Neural progenitor cell (in vitro differentiated cells): ENCODE measurements at places on chromosomes 4 and X. TPM values are rescaled to one million over a fixed set of nuclear protein-coding genes. Genes with fewer than 3 reads are reported as not detected.

DNA sequence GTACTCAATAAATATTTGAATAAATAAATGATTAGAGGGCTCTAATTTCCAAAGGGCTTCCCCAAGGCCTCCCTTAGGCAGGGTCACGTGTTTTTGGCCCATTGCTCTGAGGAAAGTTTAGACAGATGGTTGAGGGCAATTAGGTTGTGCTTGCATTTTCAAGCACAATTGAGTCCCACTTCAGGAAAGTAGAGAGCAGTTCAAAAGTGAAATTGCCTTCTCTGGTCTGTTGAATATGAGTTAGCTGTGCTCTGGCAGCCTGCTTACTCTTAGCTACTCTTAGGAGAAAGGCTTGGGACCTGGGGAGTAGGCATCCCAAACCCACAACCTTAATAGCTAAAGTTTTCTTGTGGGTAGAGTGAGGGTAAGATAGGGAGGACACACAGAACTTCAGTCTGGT, 9.0 kb upstream of the DRP2 start:
- no peaks in the 10 kb centered on the region for H3K36me3 ChIP-seq
- peaks cover 7% of the 10 kb centered on the region for H3K4me1 ChIP-seq
- no peak overlapping the region for H3K4me3 ChIP-seq
- no peak for DNase-seq
- no peaks in the 10 kb centered on the region for H3K27me3 ChIP-seq

GRCh38 chr4:165440415-165441158, 61.8 kb downstream of the CPE start:
- peaks cover 5% of the 10 kb centered on the region for H3K4me1 ChIP-seq
- H3K36me3 ChIP-seq = no peaks in the 10 kb centered on the region
- no peak overlapping the region for H3K4me3 ChIP-seq
- H3K27me3 ChIP-seq = no peaks in the 10 kb centered on the region
- no peak for DNase-seq

GRCh38 chr4:136864604-136865185, 667.6 kb downstream of the PCDH18 start:
- no peak overlapping the region for H3K27ac ChIP-seq
- no peaks in the 10 kb centered on the region for H3K4me1 ChIP-seq
- H3K4me3 ChIP-seq = no peak overlapping the region
- peak; percentile 79 for DNase-seq
- no peaks in the 10 kb centered on the region for H3K27me3 ChIP-seq

- no peak for DNase-seq
- H3K4me1 ChIP-seq = no peaks in the 10 kb centered on the region
- H3K27ac ChIP-seq = no peak overlapping the region
- no peaks in the 10 kb centered on the region for H3K27me3 ChIP-seq
- H3K4me3 ChIP-seq = no peak overlapping the region
- no peaks in the 10 kb centered on the region for H3K36me3 ChIP-seq
These were observed 51.7 kb upstream of the VEGFC start for GRCh38 chr4:176844448-176844847.

GRCh38 chrX:40011322-40012038, 86.3 kb downstream of the BCOR start:
- H3K4me1 ChIP-seq = peaks cover 43% of the 10 kb centered on the region
- H3K27me3 ChIP-seq = peaks cover 79% of the 10 kb centered on the region
- no peaks in the 10 kb centered on the region for H3K36me3 ChIP-seq
- peak overlapping the region; percentile 57 for H3K4me3 ChIP-seq

DNA sequence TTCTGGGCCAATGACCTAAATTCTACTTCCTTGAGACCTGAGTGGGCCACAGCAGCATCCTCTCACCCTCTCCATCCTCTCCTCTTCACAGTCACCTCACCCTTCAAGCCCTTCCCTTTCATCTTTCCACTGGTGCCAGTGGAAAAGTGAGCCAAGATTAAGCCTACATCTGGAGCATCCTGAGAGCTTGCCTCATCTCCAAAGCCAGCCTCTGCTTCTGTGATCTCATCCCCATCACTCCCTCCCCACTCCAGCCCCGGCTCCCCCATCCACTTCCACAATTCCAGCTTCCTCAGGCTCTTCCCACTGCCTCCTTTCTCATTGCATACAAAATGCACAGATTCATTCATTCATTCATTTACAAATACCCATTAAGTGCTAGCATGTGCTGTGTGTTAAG, 10.1 kb upstream of the RASL11B start:
- no peak overlapping the region for H3K4me3 ChIP-seq
- no peak overlapping the region for H3K27ac ChIP-seq
- H3K27me3 ChIP-seq = no peaks in the 10 kb centered on the region

DNA sequence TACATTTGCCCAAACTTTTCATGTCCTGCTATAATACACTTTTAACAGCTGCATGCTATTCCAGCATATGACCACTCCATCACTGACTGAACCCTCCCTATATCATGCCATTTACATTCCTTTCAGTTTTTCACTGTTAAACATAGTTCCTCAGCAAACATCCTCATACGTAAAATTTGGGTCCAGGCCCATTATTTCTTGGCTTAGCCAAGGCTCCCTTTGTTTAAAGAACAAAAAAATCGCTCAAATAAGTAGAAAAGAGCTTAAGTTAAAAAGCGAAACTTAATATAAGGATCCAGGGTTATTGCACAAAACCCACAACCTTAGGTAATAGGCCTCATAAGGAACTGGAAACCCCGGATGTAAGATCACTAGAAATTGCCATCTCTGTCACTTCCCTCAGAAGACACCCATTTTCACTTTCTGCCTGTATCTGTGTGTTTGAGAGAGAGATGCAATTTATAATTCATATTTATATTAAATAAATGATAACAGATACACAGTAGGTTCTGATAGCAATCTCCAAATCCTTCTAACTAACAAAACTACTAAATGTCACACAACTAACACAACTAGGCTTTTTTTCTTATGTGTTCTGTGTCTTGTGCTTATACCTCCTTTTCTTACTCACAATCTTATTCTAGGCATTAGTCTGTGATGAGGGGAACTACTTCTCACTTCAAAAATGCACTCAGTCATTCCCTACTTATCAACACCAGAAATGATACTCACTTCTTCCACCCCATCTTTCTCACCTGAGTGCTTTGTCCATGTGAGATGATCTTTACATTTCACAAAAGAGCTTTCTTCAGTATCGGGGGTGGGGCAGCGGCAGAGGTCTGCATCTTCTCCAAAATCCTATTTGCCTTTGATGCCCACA, 59.9 kb upstream of the FAM241A start:
- no peak overlapping the region for H3K4me3 ChIP-seq
- DNase-seq = no peak
- H3K36me3 ChIP-seq = no peaks in the 10 kb centered on the region
- H3K27me3 ChIP-seq = no peaks in the 10 kb centered on the region
- H3K4me1 ChIP-seq = peaks cover 20% of the 10 kb centered on the region

GRCh38 chr4:89173336-89174090, 62.2 kb downstream of the TIGD2 start:
- no peak overlapping the region for H3K4me3 ChIP-seq
- no peak for DNase-seq
- no peaks in the 10 kb centered on the region for H3K4me1 ChIP-seq
- H3K27me3 ChIP-seq = no peaks in the 10 kb centered on the region

- H3K4me1 ChIP-seq = no peaks in the 10 kb centered on the region
- no peaks in the 10 kb centered on the region for H3K27me3 ChIP-seq
- no peak overlapping the region for H3K4me3 ChIP-seq
- H3K36me3 ChIP-seq = no peaks in the 10 kb centered on the region
These were observed 18.9 kb upstream of the MSMO1 start for GRCh38 chr4:165308606-165309005.

- no peak for DNase-seq
- no peak overlapping the region for H3K27ac ChIP-seq
- no peaks in the 10 kb centered on the region for H3K4me1 ChIP-seq
These were observed 53.4 kb downstream of the CASP6 start for GRCh38 chr4:109649872-109650271.

- no peaks in the 10 kb centered on the region for H3K36me3 ChIP-seq
- H3K4me1 ChIP-seq = no peaks in the 10 kb centered on the region
- DNase-seq = no peak
- H3K27ac ChIP-seq = no peak overlapping the region
- H3K27me3 ChIP-seq = no peaks in the 10 kb centered on the region
These were observed 47.5 kb upstream of the KLHL13 start for GRCh38 chrX:118164138-118164537.

- no peak overlapping the region for H3K27ac ChIP-seq
- peaks cover 13% of the 10 kb centered on the region for H3K4me1 ChIP-seq
- no peaks in the 10 kb centered on the region for H3K27me3 ChIP-seq
- no peak for DNase-seq
- H3K4me3 ChIP-seq = no peak overlapping the region
- H3K36me3 ChIP-seq = no peaks in the 10 kb centered on the region
These were observed 412.8 kb downstream of the HNRNPD start for GRCh38 chr4:81960961-81961360.

DNA sequence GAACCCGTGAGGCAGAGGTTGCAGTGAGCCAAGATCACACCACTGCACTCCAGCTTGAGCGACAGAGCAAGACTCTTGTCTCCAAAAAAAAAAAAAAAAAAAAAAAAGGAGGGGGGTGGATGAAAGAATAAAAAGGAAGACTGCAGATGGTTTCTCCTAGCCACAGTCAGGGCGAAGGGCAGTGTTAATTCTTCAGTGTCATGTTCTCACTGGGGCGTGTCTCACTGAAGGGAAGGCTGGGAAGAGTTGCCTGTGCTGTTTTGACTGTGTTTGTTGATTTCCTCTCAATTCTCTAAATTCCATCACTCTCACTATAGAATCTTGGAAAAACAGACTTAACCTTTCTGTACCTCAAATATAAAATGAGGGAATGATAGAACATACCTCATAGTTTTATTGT, 71.6 kb upstream of the DHX15 start:
- no peak overlapping the region for H3K27ac ChIP-seq
- no peaks in the 10 kb centered on the region for H3K27me3 ChIP-seq
- H3K4me3 ChIP-seq = no peak overlapping the region
- DNase-seq = no peak
- H3K36me3 ChIP-seq = no peaks in the 10 kb centered on the region
- peaks cover 19% of the 10 kb centered on the region for H3K4me1 ChIP-seq

- no peak overlapping the region for H3K27ac ChIP-seq
- H3K27me3 ChIP-seq = no peaks in the 10 kb centered on the region
- no peaks in the 10 kb centered on the region for H3K36me3 ChIP-seq
- H3K4me3 ChIP-seq = no peak overlapping the region
- peaks cover 4% of the 10 kb centered on the region for H3K4me1 ChIP-seq
These were observed 69.8 kb upstream of the MXD4 start for GRCh38 chr4:2331519-2332200.

DNA sequence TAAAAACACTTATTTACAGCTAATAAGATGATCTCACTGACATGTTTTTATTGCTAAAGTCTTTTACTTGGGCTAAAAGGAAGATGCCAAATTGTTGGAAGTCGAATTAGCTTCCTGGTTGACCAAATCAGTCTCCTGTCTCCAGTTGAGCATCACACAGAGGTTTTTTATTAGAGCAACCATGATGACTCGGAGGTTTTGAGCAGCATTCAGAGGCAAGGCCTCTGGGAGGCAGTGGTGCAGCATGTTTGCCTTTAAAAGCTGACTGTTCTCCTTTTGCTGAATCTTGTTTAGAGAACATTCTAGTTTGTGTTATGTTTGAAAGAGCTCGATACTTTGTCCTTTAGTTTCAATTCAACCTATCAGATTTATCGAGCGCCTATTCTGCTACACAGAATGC, 2.1 kb downstream of the UCHL1 start:
- peaks cover 25% of the 10 kb centered on the region for H3K36me3 ChIP-seq
- peak overlapping the region; percentile 94 for H3K4me3 ChIP-seq
- peak; percentile 69 for DNase-seq
- H3K4me1 ChIP-seq = peaks cover 35% of the 10 kb centered on the region

GRCh38 chrX:47194194-47194787, 662 bp downstream of the UBA1 start:
- peak overlapping the region; percentile 90 for H3K27ac ChIP-seq
- peaks cover 7% of the 10 kb centered on the region for H3K36me3 ChIP-seq
- DNase-seq = no peak
- H3K27me3 ChIP-seq = peaks cover 19% of the 10 kb centered on the region
- H3K4me3 ChIP-seq = peak overlapping the region; percentile 92

GRCh38 chr4:150515135-150515534, 66.8 kb upstream of the MAB21L2 start:
- no peaks in the 10 kb centered on the region for H3K36me3 ChIP-seq
- no peak overlapping the region for H3K27ac ChIP-seq
- H3K27me3 ChIP-seq = no peaks in the 10 kb centered on the region
- peaks cover 13% of the 10 kb centered on the region for H3K4me1 ChIP-seq
- no peak overlapping the region for H3K4me3 ChIP-seq

DNA sequence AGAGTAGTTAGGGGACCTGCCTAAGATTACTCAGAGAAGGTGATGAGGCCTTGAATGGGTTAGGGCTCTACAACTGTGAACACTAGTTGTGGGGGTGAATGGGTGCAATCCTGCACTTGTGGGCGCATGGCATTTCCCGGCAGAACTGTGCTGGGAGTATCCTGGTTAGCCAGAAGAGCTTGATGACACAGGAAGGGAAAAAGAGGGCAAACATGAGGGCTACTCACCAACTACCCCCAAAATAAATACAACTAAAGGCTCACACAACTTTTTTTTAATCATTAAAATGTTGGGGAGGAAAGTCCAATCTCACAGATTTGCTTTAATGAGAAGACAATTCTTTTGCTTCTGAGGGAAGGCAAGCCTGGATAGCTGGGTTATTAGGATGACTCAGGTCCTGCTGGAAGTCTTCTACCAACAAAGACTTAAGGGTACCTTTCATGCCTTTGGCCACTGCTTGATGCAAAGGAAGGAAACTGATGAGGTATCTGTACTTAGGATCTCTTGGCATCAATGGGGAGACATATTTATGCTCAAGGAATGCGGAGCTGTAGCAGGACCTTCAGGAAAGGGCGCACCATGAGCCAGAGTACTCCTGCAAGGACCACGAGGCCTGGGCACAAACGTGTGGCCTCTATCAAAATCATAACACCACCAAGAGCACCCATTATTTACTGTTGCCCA, 2.6 kb downstream of the PHKA2 start:
- no peak for DNase-seq
- no peaks in the 10 kb centered on the region for H3K27me3 ChIP-seq
- H3K4me3 ChIP-seq = no peak overlapping the region
- H3K36me3 ChIP-seq = no peaks in the 10 kb centered on the region
- no peaks in the 10 kb centered on the region for H3K4me1 ChIP-seq

DNA sequence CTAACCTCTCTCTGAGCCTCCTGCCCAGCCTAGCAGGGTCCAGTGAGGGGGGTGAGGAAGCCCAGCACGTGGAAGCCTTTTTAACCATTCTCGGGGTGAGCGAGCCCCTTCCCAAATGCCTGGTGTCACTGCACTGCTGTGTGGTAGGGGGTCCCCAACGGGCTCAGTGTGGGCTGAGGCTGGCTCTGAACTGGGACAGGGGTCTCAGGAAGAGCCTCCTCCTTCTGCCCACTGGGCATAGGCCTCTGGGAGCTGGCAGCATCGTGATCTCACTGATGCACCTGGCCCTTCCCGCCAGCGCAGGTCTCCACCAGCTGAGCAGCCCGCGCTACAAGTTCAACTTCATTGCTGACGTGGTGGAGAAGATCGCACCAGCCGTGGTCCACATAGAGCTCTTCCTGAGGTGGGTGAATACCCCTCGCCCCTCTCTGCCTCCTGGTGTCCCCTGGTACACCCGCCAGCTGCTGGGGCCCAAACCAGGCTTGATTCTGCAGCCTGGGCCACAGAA, 12.6 kb downstream of the HTRA3 start:
- no peaks in the 10 kb centered on the region for H3K27me3 ChIP-seq
- no peaks in the 10 kb centered on the region for H3K36me3 ChIP-seq
- no peak for DNase-seq
- H3K4me1 ChIP-seq = no peaks in the 10 kb centered on the region
- no peak overlapping the region for H3K27ac ChIP-seq

USP51 gene
- total RNA-seq = 6.6 and 8.6 TPM in 2 replicates

MAGEA11 gene
- total RNA-seq = not detected in 2 replicates

MECP2 gene
- total RNA-seq = 26.7 and 32.4 TPM in 2 replicates

ASB12 gene
- 0.19 TPM in 1 of 2 replicates, not detected in the other for total RNA-seq

AKAP4 gene
- total RNA-seq = not detected in 2 replicates

MAGT1 gene
- 55.1 and 70.0 TPM in 2 replicates for total RNA-seq

VCX3B gene
- not detected in 2 replicates for total RNA-seq

ARFIP1 gene
- 46.1 and 68.0 TPM in 2 replicates for total RNA-seq

PAGE2B gene
- total RNA-seq = not detected in 2 replicates

CYLC1 gene
- total RNA-seq = not detected in 2 replicates

ZFP42 gene
- 36.4 and 54.5 TPM in 2 replicates for total RNA-seq

PI4K2B gene
- total RNA-seq = 16.1 and 20.3 TPM in 2 replicates

RTL3 gene
- not detected in 2 replicates for total RNA-seq

GPR82 gene
- total RNA-seq = not detected in 2 replicates
